ENCODE measurements at places on chromosomes 2 and 18.

DNA sequence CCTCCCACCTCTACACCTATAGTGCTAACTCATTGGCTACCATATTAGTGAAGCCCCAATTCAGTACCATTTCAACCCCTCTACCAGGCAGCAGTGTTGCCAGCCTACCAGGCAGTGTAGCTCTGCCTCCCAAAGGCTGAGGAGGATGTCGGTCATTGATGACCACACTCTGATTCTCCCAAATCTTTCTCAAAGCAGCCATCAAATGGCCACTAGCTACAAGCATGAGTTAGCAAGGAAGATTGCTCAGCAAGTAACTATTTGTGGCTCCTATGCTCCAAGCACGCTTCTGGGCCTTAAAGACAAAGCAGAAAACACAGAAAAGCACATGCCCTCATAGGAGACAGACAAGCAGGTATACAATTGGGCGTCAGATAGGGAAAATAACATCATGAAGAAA lies 42.7 kb upstream of the AFF3 start:
- DNase-seq = no peak

DNA sequence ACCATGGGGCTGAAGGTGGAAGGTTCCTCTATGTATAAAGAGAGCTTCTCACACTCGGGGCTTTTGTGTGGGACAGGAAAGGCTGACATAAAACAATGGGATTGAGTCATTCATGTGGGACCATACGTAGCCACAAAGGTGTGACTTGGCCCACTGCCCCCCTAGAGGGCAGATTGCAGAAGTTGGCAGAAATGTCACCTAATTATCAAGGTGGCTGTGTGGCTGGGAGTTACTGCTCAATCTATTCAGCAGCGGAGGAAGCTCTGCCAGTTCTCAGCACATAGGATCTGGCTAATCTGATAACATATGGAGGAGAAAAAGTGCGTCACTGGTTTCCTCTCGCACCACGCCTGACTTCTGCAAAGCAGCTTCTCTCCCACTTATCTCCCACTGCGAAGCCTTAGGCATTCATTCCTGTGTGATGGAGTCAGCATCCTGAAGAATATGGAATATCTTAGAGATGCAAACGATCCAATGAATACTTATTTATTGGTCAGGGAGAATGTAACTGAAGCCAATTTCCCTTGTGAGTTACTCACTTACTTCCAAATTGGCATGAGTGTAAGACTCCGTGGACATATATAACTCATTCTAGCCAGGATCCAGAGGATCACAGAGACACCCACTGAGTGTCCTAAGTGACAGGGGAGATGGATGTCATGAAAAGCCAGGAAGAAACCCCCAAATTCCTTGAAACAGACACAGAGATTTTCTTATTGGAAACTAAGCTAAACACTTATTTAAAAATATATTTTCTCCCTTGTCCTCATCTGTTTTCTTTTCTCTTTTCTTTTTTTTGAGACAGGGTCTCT lies 344.8 kb downstream of the TGIF1 start:
- DNase-seq = no peak

DNA sequence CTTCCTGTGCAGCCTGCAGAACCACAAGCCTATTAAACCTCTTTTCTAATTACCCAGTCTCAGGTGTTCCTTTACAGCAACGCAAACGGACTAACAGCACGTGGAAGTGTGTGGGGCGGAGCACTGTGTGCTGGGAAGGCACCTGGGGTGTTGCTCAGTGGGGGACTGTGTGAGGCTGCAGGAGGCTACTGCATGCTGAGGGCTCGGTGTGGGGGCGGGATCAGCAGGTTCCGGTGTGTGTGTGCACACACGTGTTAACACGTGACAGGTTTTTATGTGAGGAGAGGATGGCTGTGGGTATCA lies 58.9 kb downstream of the ANKMY1 start:
- no peak for DNase-seq

- no peak for DNase-seq
These were observed 35.4 kb upstream of the REEP1 start for GRCh38 chr2:86372641-86373502.

DNA sequence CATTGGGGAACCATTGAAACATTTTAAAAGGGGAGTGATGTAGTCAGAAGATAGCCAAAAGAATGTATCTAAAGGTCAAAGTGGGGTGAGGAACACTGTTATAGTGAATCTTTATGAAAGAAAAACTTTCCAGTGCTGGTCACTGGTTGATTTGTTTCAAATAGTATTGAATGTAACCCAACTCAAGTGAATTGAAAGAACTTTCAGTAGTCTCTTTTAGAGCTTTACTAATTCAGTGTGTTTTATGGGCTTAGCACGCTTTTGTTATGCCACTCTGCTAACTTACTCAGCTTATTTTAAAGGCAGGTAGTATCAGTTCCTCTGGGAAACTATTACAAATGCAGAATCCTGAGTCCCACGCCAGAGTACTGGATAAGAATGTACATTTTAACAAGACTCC lies 57.3 kb downstream of the GTF2A1L start:
- no peak for DNase-seq

DNA sequence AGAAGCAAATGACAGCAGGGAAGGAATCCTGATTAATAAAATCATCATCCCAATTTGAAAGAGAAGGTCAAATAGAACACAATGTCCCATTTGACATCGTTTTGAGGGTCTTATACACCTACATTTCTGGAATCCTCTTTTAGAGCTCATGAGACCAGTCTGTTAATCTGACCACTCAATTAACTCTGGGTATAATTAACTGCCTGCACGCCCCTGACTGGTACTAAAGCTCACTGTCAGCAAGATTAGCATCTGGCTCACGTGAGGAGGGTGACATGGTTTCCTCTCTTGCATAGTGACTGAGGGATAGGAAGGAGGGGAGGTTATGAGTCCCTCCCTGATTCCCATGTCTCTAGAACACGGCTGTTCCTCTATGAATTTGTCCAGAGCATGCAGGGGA lies 124.3 kb downstream of the ICOS start:
- no peak for DNase-seq

DNA sequence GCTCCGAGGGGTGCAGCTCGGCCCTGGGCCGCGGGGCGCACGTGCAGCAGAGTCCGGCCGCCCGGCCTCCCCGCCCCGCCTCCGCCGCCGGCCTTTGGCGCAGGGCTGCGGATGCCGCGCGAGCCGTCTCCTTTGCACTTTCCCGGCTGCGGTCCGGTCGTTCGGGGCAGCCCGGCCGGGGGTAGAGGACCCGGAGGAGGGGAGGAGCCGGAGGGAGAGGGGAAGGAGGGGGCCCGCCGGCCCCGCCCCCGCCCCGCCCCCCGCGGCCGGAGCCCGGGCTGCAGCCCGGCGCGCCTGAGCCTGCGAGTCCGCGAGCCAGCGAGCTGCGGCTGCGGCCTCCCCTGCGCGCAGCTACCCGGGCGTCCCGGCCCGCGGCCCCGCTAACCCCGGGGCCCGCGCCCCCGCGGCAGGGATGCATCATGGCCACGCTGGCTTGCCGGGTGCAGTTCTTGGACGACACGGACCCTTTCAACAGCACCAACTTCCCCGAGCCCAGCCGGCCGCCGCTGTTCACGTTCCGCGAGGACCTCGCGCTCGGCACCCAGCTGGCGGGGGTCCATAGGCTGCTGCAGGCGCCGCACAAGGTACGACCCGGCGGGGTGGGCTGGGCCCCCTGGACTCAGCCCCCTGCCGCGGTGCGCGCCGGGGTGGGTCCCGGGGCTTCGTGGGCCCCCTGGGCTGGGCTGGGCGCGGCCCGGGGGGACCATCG lies at the start of gene FHOD3:
TSS of gene FHOD3 (plus strand) at position 297 of the 709 bp plus-strand sequence. CDS start at position 420, 123 bp downstream.
- DNase-seq = no peak

DNA sequence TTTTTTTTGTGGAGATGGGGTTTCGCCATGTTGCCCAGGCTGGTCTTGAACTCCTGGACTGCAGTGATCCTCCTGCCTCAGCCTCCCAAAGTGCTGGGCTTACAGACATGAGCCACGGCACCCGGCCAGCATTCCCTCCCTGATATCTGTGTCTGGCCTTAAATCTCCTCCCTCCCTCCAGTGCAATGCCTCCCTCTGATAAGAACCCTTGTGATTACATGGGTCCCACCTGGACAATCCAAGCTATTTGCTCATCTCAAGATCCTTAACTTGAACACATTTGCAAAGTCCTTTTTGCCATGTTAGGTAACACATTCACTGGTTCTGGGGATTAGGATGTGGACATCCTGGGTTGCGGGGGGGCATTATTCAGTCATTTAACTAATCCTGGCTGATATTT lies 40.5 kb upstream of the CREB1 start:
- DNase-seq = no peak

- DNase-seq = no peak
These were observed 129.8 kb downstream of the METTL4 start for GRCh38 chr18:2441544-2441943.

- DNase-seq = no peak
These were observed 8.4 kb downstream of the SIGLEC15 start for GRCh38 chr18:45833846-45834245.

DNA sequence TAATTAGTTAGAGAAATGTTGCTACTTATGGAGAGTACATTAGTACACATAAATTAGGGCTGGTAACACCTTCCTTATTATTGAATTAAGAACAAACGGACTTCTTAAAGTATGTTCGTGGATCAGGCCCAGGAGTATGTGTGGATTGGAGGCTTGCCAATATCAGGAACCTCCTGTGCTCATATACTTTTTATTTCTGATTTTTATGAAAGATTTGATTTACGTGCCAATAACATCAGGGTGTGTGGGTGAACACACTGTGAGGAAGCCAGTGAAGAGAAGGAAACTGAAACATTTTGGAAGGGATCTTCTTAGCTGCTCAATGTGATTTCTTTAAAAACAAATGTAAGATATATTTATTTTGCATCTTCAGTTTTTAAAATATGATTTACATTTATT lies 113.0 kb downstream of the EFEMP1 start:
- no peak for DNase-seq

- DNase-seq = no peak
These were observed 734.8 kb upstream of the SALL3 start for GRCh38 chr18:78244779-78245178.

DNA sequence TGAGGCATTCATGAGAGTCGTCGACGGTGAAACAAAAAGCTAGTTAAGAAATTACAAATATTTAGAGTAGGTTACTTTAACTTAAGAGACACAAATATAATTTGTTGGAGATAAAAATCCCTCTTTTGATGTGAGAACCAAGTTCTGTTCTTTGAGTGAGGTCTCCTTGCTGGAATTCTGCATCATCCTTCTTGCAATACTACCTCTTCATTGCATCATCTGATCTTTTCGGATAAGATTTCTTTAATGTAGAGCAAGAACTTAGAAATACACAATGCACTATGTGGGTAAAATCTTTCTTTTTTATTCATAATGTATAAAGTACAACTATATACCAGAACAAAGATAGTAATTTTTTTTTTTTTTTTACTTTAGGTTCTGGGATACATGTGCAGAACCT lies 118.4 kb downstream of the ARL4C start:
- no peak for DNase-seq

- no peak for DNase-seq
These were observed 10.7 kb downstream of the KCNF1 start for GRCh38 chr2:10922307-10923007.

DNA sequence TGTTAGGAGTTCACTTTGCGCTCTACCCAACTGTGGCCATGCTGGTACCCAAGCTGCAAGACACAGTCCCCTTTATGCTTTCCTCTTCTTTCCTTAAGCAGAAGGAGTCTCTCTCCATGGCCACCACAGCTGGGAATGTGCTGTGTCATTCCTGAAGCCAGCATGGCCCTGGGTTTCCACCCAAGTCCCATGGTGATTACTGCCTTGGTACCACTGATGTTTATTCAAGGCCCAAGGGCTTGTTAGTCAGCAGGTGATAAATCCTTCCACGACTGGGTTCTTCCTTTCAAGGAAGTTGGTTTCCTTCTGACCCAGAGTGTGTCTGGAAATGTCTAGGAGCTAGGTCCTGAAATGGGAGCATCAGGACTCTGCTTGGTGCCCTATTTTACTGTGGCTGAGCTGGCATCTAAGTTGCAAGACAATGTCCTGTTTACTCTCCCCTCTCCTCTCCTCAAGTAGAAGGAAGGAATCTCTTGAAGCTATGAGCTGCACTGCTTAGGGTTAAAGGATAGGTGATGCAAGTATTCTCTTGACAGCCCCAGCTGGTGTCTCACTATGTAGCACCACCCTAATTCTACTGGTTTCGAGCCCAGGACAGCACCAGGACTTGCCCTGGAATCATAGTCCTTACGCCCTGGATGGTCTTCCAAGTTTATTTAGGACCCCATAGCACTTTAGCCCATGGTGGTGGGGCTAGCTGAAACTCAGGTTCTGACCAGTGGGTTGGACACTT lies 18.7 kb upstream of the NUP35 start:
- no peak for DNase-seq
